ENCODE measurements at places on chromosomes 2 and 18.

- DNase-seq, result peak; percentile 70
Observed at GRCh38 chr2:88671786-88672427, 19.6 kb upstream of the RPIA start.

GRCh38 chr2:71562518-71562917 is 109.2 kb downstream of the DYSF start:
- no peak for DNase-seq

GRCh38 chr2:85162746-85163301 is 29.6 kb downstream of the TCF7L1 start:
- DNase-seq, result no peak

DNA sequence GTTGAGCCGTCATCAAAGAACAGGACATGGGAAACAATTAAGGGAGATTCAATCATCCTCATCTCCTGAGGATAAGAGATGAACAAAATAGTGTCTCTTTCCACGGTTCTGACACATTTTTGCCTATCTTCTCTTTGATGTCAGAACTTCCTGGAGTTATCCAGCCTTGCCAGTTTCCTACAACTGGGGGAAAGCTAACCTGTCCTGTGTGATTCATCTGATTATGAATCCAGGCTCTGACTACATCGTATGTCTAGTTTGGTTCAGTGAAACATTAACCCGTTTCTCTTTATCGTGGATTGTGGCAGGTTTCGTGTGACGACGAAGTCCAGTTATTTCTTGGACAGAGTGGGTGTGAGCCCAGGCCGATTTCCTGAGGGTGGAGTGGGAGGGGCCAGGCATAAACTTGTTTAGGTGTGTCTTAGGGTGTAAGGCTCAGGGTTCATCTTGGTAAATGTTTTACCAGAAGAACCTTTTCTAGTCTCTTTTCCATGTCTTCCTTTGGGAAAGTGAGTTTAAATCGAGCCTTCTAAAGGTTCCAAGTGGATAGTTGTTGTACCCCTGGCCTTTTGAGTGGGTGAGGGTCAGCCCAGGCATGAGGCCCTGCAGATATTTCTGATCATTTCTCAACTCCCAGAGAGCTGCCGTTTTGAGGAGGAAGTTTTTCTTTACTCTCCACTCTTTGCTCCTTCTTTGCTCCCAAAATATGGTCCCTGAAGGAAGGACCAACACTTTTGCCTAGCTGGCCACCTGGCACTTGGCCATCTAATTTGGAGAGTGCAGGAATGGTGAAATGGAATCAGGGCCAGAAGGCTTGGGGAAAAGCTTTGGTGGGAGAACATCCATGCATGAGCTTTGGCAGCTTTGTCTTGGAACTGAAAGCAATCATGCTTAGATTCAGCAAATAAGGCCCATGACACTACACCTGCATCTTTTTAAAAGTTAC is 50.4 kb upstream of the FZD5 start:
- no peak for DNase-seq

- DNase-seq, result no peak
Observed at GRCh38 chr2:194602750-194603149, 1054.3 kb upstream of the SLC39A10 start.

DNA sequence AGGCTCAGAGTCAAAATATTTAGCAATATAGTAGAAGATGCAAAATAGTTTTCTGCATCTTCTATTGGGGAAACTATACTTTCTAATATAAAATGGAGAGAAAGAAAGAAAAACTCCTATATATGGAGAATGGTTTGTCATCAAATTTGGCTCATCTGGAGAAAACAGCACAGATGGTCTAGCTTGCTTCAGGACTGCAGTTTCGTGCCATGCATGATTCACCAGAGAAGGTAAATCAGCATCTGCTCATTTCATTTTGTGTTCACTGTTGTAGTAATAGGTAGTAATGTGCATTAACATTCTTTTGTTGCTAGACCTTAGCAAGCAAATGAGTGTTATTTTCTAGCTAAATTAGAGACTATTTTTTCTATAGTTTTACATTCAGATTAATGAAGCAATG is 179.0 kb downstream of the ASXL3 start:
- no peak for DNase-seq

DNA sequence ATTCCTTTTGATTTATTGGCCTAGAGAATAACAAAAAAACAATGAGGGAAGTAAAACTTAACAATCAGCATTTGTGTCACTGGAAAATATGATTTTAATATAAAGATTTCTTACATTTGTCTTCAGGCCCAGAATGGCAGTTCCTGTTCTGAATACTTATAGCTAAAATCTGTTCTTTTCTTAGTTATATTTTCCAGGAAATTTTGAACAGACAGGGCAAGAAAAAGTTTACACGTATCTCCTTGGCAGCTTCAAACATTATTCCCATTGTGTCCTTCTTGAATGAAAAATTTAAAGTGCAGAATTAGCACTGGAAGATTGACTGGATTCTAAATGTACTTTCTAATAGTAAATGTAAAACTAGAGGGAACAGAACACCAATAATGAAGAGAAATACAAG is 1454.0 kb upstream of the PIK3C3 start:
- no peak for DNase-seq

DNA sequence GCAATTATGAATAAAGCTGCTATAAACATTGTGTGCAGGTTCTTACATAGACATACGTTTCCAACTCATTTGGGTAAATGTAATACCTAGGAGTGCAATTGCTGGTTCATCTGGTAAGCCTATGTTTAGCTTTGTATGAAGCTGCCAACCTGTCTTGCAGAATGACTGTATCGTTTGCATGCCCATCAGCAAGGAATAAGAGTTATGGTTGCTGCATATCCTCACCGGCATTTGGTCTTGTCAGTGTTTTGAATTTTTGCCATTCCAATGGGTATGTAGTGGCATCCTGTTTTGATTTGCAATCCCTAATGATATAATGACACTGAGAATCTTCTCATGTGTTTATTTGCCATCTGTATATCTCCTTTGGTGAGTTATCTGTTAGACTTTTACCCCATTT is 20.7 kb downstream of the CCDC150 start:
- no peak for DNase-seq

- DNase-seq, result peak; percentile 30
Observed at GRCh38 chr18:864872-865273, 39.8 kb upstream of the ADCYAP1 start.

- no peak for DNase-seq
Observed at GRCh38 chr2:94984964-94985575, 40.4 kb upstream of the MAL start.

DNA sequence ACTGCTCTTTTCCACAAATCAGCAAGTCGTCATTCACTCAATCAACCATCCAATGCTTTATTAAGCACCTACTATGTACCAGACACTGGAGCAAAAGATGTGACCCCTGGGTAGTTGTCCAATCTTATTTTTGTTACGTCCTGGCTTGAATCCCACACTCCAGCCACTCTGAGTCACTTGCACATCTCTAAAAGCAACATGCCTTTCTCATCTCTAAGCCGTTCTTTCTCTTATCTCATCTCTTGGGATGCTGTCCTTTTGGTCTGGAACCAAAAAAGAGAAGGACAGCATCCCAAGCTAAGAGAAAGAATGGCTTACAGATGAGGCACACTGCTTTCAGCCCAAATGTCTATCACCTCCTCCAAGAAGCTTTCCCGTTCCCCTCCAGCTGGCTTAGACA is 58.8 kb downstream of the RNF152 start:
- no peak for DNase-seq

DNA sequence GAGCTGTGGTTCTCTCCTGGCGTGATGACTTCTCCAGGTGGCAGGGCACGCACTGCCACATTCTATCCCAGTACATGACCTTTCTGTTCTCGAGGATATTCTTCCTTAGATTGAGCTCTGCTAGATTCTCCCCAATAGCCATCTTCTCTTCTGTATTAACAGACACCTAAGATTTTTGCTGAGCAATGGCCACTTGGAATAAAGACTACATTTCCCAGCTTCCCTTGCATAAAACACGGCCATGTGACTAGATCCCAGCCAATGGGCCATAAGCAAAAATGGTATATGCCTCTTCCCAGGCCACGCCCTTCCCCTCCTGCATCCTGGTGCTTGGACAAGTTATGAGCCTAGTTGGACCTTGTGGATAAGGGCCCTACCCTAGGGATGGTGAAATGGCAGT is 82.1 kb downstream of the EIF2AK3 start:
- DNase-seq, result no peak

DNA sequence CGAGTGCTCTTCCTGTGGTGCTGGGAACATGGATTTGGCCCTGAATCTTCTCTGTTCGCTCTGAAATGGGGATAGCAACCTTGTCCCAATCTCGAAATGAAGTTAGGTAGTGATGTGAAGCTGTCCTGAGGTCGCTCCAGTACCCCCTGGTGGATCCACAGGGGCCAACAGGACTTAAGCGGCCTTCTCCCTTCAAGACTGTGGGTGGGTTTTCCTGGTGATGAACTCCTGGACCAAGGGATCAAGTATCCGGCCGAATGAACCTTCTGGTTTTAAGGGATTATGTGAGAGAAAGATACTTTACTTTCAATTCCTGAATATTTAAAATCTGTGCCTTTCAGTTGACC is 156.5 kb downstream of the NAPG start:
- DNase-seq, result no peak

DNA sequence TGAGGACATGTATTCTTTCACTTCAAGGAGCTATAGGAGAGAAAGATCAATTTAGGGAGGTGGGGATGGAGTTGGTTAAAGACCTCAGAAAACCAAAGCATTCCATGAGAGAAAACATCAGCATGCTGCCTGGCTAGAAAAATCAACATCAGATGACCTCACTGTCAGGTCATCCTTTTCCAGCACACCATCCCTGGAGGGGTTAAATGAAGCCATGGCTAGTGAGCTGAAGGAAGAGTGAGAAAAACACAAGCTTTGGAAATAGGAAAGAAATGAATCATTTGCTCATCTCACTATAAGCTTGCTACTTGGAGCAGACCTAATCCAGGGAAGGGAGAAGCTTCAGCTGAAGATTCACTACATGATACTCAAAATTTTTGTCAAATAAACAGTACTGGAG is 109.5 kb upstream of the ITGB6 start:
- DNase-seq, result no peak

- DNase-seq, result no peak
Observed at GRCh38 chr2:204449977-204450376, 95.3 kb upstream of the PARD3B start.

DNA sequence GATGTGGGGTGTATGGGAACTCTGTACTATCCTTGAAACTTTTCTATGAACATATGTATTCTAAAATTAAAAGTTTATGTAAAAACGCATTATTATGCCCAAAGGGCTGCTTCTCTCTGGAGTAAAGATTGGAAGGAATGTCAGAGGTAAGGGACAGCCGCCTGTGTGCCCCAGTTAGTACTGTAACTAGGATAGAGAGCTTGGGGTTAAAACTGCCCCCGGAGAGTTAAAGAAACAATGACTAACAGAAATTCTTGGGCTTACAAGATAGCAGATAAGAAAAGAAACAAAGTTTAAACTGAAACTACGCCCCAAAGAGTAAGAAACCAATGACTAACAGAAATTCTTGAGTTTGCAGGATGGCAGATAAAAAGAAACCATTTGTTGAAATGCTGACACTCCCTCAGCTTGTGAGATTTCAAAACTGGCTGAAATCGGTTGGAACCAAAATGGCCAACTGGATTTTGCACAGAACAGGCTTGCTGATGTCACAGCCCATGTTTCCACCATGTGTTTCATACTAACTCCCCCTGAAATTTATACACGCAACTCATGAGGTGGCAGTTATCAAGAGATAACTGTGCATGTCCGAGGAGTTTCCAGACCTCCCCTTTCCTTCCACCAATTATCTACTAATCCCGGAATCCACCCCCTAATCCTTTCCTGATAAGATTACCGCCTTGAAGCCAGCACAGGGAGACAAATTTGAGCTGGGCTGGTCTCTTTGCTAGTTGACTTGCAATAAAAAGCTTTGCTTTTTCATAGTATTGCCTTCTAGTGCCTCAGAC is 8.7 kb upstream of the TXNDC2 start:
- DNase-seq, result no peak

DNA sequence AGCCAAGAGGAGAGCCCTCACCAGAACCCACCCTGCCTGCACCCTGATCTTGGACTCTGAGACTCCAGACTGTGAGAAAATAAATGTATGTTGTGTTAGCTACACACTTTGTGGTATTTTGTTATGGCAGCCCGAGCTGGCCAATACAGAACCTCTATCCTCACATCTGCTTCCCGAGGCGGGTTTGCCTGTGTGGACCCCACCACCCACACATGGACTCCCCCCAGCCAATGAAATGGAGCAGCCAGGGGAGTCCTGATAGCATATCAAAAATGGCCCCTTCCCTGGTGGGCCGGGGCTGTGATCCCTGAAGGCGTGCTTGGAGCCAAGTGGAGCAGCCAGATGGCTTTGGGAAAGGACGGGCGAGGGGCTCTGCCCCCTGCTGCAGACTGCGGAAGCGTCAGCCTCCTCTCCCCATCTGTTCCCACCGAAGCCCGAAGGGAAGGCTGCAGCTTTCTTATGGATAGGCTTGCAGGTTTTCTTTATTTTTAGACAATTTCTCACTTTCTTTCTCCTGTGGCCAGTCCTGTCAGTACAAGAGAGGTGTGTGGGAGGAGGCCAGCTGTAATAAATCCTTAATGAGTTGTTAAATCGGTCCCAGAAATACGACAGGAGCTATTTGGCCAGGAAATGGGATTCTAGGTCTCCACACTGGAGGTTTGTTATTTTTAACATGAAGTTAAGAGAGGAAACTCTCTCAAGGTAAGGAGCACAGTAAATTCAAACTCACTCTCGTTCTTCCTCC is 34.4 kb downstream of the TEX51 start:
- DNase-seq, result no peak

GRCh38 chr18:24567199-24567598 is 106.8 kb downstream of the HRH4 start:
- no peak for DNase-seq

- peak; percentile 27 for DNase-seq
Observed at GRCh38 chr2:231296401-231296974, 98.1 kb downstream of the ARMC9 start.

- DNase-seq, result no peak
Observed at GRCh38 chr2:89850481-89850880, 1159.0 kb downstream of the RPIA start.

DNA sequence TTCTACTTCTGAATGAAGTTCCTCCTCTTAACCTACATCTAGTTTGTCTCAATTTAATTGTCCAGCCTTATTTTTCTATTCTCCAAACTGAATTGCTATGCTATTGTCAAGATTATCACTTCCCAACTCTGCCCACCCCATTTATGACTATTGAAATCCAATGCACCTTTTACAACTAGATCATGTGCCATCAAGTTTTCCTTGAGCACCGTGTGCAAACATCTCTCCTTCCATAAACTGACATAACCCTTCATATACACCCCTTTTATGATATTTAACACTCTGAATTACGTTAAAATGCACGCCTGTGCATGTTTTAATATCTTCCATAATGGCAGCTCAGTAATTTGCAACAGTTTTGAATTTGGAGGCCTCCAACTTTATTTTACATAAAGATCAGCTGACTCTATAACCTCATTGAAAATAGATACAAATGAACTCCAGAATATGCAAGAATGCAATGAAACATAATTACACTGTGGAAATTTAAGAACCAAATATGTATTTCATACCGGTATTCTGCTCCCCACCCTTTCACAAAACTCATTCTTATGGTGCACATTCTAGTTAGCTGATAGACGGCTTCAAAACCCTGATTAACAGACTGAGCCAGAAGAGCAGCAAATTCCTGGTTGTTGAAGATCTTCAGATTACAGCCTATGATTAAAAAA is 85.5 kb downstream of the SMAD2 start:
- DNase-seq, result no peak

- no peak for DNase-seq
Observed at GRCh38 chr18:12361770-12362378, 15.2 kb downstream of the AFG3L2 start.

- DNase-seq, result no peak
Observed at GRCh38 chr2:207256476-207257207, 90.9 kb upstream of the KLF7 start.

All from germinal center (tissue), 1 donor.